ENCODE measurements at places on chromosomes 7 and 10.

DNA sequence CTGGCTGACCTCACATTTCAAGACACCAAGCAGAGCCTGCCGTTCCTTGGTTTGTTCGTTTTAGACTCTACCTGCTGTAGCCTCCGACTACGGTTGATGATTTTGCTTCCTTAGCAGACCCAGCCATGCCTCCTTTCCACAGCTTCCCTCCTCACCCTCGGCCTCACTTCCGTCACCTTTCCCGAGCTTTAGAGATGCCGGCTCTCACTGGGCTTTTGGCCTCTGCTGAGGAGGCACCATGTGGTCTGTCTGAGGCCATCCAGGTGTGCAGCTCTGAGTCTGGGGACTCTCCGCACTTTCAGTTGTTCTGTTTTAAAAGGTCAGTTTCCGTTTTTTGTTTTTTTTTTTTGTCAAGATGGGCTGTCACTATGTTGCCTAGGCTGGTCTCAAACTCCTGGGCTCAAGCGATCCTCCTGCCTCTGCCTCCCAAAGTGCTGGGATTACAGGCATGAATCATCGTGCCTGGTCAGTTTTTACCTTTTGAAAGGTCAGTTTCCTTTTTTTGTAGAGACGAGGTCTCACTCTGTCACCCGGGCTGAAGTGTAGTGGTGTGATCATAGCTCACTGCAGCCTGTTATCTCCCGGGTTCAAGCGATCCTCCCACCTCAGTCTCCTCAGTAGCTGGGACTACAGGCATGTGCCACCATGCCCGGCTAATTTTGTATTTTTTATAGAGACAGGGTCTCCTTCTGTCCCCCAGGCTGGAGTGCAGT, 11.7 kb downstream of the ORAI2 start:
- no peak for DNase-seq

- no peak for DNase-seq
Observed at GRCh38 chr7:114835303-114835702, 86.6 kb upstream of the MDFIC start.

GRCh38 chr10:76430061-76430645, 998.7 kb downstream of the LRMDA start:
- no peak for DNase-seq

DNA sequence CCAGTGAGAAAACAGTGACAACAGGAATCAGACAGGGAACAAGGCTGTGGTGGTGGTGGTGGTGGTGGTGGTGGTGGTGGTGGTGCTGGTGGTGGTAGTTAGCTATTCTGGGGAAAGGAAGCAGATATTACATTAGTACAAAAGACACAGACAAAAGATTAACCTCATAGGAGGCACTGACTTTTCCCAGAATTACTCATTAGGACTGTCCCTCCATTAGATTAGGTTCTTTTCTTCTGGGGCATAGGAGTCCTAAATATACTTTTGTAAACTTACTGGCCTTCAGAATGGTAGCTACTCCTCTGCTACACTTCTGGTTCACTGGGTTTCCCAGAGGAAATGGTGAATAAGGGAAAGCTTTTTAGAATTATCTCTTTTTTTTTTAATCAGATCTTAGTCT, 156.6 kb upstream of the SEMA3D start:
- no peak for DNase-seq

GRCh38 chr7:99601656-99602310, 3.7 kb downstream of the TMEM225B start:
- DNase-seq: no peak

DNA sequence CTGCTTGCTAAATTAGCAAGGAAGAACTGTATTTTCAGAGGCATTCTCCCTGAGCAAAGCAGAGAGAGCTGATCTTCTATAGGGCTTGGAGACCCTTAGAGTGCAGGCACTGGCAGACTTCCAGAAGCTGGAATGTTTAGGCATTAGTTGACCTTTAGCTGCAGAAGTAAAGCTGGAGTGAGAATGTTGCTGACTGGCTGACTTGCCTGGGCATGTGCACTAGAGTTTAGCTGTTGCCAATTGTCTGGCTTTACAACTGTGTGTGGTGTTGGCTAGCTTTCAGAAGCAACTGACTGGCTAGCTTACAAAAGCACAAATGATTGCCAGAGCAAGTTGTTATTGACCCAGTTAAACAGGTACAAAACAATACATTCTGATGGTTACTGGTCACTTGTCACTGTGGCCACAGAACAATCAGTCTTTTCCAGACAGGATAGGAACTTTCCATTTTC, 25.1 kb downstream of the FAM13C start:
- no peak for DNase-seq

GRCh38 chr7:1087952-1088920, at the start of gene GPER1:
Gene GPER1, plus strand, starts transcription at chr7:1088113. Its CDS starts 3,616 bp downstream, at chr7:1091729.
- peak; percentile 49 for DNase-seq

DNA sequence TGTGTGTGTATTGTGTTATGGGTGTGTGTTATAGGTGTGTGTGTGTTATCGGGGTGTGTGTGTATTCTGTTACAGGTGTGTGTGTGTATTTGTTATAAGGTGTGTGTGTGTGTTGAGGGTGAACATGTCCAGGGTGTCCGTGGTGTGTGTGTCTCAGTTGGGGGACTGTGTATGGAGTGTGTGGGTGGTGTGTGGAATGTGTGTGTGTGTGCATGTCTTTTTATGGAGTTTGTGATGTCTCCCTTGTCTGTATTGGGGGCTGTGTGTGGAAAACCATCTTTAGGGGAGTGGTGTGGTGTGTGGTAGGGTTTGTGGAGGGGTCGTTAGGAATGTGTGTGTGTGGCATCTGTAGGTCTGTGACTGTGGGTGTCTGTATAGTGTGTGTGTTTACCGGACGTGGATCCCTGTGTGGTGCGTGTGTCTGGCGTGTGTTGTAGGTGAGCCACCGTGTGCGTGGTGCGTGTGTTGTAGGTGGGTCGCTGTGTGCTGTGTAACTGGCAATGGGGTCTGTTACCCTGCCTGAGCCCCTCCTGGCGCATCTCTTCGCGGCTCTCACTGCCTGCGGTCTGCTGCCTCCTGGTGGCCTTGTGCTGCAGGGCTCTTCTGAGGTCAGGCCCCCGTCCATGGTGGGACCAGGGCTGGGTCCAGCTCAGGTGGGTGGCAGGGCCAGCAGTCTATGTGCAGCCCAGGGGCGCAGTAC, 61.7 kb downstream of the PALD1 start:
- peak; percentile 72 for DNase-seq

GRCh38 chr7:128869138-128869943, 6.7 kb downstream of the ATP6V1F start:
- DNase-seq: peak; percentile 71

- DNase-seq: no peak
Observed at GRCh38 chr10:51886438-51887068, 187.2 kb upstream of the CSTF2T start.

- no peak for DNase-seq
Observed at GRCh38 chr7:55465691-55466090, 100.6 kb downstream of the LANCL2 start.

- DNase-seq: no peak
Observed at GRCh38 chr10:43905512-43906236, 257.0 kb upstream of the ZNF32 start.

- no peak for DNase-seq
Observed at GRCh38 chr10:3828404-3829155, 43.6 kb upstream of the KLF6 start.

- no peak for DNase-seq
Observed at GRCh38 chr10:72277340-72277995, 3.7 kb downstream of the DDIT4 start.

GRCh38 chr10:79392020-79392398, 44.7 kb downstream of the PPIF start:
- no peak for DNase-seq

GRCh38 chr10:89904755-89905154, 203.4 kb downstream of the KIF20B start:
- DNase-seq: no peak

DNA sequence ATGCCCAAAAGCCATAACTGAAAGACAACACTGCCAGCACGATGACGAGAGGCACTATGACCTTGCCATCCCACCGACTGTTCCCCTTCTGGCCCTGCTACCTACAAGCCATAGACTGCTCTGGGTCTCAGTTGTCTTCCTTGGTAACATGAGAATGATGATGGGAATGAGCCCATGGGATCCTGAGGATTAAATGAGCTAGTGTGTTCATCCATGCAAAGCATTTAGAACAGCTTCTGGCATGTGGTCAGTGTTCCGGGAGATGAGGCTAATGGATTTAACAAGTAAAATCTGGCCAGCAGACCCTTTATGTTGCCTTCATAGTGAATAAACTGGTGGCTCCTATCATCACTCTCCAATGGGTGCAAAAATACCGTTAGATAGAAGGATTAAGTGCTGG, 62.4 kb upstream of the WDR11 start:
- peak; percentile 29 for DNase-seq

GRCh38 chr7:11415101-11415500, 416.9 kb downstream of the THSD7A start:
- no peak for DNase-seq

GRCh38 chr10:4767033-4767814, 58.8 kb upstream of the AKR1E2 start:
- DNase-seq: no peak

DNA sequence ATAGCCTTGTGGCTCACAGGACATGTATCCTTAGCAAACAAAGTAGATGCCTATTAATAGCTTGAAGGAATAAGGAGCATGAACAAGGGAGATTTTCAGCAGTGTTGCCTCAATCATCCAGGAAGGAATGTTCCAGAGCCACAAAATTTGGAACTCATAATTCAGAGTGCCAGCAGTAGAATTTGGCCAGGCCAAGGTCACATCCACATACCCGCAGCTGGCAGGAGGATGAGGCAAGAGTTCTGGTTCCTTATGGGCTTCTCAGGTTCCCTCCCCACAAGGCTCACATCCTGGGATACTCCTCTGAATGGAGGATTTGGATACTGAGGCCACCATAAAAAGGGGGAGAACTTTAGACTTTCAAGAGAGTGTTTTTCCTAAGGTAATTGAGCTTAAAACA, 45.8 kb downstream of the SUFU start:
- DNase-seq: no peak

GRCh38 chr10:77687621-77688020, 50.0 kb upstream of the KCNMA1 start:
- DNase-seq: no peak

Measured in glutamatergic neuron (in vitro differentiated cells).